ENCODE measurements at places on chromosomes 5 and 9.

DNA sequence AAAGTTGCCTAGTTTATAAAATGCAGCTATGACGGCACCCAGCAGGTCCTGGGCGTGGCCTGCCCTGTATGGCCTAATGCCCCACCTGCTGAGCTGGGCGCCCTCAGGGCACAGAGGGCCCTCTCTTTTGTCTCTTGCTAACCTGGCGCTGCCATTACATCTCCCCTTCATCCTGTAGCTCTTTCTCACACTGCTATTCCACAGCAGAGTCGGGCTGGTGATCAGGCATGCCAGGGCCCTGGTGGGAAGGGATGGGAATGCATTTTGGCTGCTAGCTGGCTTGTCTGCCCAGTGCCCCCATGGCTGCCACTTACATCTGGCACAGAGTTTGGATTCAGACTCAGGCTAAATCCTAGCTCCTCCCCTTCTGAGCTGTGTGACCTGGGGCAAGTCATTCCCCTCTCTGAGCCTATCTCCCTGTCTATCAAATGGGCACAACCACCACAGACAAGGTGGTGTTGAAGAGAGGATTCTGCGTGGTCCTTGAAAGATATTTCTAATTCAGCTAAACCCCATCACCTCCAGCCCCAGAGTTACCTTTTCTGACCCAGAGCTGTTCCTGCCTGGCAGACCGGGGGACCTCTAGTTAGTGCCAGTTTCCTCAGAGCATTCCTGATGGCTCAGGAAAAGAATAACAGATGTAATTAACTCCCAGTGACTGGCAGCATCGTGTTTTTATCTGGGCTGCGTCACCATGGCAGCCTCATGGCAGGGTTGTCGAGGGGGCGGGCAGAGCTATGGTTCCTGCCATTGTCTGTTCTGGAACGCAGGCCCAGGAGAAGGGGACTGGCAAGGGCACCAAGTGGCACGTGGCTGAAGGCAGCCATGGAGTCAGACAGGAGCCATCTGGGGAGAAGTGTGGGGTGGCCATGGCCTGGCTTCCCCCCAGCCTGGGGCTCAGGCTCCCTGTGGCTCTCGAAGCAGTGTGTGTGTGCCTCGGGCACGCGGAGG lies 6.3 kb downstream of the PRR7 start:
- no peak for DNase-seq

DNA sequence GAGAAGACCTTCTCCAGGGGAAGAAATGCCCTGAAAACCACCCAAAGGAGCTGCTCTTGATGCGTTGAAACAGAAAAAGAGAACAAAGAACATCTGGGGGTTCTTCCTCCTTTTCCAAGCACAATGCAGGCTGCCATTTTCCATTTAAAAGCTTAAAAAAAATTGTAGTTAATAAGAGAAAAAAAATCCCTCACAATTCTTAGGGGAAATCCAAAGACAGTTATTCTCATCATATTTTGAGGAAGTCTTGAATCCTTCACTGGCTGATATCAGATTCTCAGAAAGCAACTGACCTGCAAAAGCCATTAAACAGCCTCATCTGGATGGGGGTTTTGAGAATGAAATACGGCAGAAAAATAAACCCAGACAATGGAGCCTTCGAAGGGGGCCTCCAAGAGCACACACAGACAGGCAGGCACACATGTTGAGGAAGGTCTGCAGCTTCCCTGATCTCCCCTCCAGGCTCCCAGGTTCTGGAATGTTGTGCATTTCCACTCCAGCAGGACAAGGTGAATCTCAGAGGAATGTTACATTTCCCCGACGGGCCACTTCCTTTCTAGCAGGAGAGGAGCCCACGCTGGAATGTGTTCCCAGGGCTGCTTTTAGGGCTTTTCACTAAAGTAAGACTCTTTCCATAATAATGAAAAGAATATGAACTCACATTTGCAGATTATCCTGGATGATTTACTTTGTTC lies 159.4 kb upstream of the S1PR3 start:
- DNase-seq: no peak

DNA sequence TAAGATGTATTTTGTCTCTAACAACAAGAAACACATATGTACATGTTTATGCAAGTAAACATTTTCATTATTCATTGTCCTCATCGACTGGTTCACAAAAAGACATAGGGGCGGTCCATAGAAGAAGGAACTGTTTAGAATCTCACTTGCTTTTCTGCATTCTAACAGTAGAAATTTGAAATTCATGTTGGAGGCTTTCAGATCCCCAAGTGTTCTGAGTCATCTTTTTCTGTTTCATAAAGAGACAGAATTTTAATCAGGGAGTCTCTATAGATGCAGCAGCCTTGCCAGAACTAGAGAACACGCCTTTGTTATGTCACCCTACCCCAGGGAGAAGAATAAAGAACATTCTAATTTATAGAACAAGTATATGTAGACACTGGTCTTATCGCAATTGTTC lies 324.3 kb downstream of the GABRG2 start:
- DNase-seq: no peak

DNA sequence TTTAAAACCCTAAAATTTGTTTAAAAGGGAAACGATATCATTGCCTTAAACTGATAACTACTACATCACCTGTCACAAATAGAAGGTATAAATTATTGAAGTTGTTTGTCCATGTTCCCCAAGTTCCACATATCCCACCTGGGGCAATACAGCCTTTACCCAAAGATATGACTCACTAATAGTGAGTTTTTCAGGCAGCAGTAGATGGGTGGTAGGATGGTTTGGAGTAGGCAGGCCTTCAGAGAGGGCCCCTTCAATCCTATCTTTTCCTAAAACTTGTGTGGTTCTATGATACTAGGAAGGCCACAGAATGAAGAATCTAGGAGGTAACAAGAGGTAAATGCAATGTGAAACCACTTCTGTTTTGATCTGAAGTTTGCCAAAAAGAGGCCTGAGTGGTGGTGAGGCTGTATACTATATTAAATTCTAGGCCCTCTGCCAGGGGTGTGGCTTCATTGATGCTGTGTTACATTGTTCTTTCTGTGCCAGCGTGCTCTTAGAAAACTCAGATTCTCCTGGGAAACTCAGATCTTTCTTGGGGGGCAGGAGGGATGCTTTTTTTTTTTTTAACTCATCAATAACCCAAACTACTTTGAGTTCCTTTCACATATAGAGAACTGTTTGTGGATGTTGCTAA lies 7.2 kb downstream of the CYSTM1 start:
- DNase-seq: no peak

GRCh38 chr9:112029921-112030444 lies 133.4 kb downstream of the UGCG start:
- DNase-seq: no peak

Measured in central memory CD8-positive, alpha-beta T cell (primary cell).